ENCODE measurements at places on chromosomes 3 and 15.
A peak's percentile ranks its signal among the peaks of the same experiment; 100 is the strongest.

DNA sequence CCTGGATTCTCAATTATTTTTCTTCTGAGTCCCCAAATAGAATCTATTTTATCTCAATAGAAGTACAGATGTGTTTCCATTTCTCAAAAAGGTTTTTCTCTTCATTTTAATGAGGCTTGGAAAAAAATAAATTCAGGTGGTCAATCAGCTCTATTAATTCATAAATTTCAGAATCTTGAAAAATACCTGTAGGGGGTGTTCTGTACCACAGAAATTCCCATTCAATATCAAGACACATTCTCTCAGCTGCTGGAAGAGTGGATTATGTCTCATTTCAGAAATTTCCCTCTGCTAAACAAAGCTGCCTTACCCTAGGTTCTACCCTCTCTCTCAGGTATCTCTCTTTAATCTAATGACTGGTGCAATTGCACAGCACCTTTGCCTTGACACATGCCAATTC is 1121.2 kb downstream of the SI start:
- no peak for DNase-seq

DNA sequence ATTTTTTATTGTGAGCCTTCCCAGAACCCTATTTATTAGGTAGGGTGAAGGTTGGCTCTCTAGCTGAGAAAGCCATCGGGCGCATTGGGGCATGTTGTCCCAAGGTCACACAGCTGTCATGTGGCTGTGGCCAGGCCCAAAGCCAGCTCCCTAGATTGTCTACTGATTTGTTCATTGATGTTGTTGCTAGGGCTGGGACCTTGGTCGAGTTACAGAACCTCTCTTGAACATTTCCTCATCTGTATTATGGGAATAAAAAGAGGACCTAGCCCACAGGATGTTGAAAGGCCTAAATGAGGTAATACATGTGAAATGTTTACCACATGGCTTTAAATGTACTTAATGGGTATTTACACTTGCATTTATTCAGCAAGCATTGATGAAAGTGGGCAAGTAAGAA is 252.5 kb downstream of the SUCLG2 start:
- DNase-seq = no peak

GRCh38 chr15:80744826-80745225 is 34.3 kb upstream of the CEMIP start:
- peak; percentile 64 for DNase-seq

GRCh38 chr3:179450901-179451264 is 387 bp downstream of the GNB4 start:
- no peak for DNase-seq

DNA sequence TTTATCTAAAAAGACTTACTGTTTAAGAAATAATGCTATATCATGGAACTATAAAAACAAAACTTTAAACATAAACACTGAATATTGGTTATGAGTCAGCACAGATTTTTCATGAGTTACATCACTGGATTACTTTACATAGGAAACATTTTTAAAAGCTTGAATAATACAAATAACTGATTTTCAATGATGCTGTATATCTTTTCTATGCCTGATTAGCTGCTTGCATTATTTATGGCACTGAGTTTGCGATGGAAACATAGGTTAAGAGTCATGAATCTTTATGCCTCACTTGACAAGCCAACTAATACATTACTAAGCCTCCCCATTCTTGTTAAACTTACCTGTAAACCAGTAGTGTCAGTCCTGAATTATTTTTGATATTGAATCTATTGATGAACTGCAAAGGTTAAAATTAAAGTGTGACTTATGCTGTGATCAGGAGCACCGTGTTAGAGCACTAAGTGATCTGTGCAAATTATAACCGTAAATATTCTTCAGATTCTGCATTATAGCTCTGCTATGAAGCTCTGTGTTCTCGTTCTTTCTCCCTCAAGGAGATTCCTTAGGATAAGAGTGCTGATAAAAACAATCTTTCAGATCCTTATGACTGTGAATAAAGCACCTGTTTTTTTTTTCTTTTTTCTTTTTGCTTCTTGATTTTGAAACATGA is 437.3 kb upstream of the BCHE start:
- no peak for DNase-seq

- peak; percentile 49 for DNase-seq
These were observed 50.6 kb upstream of the AKAP13 start for GRCh38 chr15:85329561-85330422.

DNA sequence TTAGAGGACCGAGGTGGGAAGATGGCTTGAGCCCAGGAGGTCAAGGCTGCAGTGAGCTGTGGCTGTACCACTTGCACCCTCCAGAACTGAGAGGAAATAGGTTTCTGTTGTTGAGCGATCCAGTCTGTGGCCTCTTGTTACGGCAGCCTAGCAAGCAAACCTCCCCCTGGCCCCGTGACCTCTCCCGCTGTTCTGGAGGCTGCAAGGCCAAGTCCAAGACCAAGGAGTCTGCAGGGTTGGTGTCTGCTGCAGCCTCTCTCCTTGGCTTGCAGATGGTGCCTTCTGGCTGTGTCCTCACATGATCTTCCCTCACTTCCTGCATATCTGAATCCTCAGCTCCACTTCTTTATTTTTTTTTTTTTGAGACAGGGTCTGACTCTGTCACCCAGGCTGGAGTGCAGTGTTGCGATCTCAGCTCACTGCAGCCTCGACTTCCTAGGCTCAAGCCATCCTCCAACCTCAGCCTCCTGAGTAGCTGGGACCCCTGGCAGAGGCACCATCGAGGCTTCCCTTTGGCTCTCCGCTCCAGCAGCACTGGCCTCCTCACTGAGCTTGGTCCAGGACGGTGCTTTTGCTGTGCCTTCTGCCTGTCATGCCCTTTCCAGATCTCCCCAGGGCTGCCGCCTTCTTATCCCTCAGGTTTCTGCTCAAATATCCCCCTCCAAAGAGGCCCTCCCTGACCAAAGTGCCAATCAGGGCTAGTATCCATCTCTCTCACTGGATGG is 18.0 kb upstream of the PLXND1 start:
- DNase-seq = no peak

GRCh38 chr15:31081056-31081455 is 20.5 kb downstream of the TRPM1 start:
- no peak for DNase-seq

DNA sequence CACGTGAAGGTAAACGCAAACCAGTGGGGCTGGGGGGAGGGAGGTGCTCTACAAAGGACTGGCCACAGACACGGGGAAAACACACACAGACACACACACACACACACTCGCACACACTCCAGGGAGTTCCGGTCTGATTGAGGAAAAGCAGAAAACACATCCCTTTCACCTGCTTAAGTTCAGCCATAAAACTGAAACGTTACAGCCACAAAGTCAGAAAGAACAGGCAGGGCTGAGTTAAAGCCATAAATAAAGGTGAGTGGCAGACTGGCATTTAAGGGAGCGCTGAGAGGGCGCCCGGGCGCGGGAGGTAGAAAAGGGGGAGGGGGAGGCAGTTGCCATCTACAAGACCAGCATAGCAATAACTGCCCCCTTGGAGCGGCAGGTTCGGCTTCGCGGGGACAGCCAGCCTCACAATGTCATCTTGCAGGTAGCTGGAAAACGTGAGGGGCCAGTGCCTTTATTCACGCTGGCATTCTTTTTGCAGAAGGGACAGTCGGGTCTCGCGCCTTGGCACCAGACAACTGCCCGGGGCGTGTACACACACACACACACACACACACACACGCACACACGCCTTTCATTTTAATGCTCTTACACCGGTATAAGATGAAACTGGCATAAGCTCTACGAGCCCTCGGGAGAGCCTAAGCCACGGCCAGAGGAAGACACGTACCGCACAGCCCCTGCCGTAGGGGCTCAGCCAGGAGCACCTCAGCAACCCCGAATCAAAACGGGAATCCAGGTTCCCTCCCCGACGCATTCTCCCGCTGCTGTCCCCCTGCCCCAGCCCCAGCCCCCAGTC is 866 bp downstream of the TNIK start:
- no peak for DNase-seq

DNA sequence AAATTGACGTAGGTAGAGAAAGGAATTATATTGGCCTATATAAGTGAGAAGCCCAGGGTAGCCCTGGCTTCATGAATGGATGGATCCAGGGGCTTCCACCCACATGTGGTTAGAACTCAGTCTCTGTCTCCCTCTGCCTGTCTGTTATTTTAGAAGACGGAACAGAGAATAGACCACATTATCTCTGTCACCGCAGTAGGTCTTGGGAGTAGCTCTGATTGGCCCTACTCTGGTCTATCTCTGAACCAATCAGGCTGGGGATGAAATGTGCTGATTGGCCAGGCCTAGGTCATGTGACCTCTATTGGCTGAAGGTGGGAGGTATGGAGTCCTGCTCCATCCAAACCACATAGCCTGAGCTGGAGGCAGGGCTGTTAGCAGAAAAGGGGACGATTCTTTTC is 143.0 kb upstream of the PRR23C start:
- no peak for DNase-seq

DNA sequence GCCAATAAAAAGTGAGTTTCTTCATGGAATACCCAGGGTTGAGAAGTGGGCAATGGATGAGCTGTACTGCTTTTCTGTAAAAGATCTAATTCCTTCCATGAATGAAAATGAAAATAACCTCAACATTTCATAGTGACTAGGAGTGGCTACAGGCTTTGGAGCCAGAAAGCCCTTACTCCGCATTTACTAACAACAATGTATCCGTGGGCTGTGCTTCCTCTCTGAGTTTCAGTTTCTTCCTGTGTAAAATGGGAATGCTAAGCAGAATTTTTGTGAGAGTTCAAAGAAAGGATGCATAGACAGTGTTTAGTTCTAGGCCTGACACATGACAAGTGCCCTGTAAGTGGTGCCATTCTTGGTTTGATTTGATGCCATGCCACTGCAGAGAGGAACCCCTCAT is 47.5 kb upstream of the TM4SF1 start:
- no peak for DNase-seq

DNA sequence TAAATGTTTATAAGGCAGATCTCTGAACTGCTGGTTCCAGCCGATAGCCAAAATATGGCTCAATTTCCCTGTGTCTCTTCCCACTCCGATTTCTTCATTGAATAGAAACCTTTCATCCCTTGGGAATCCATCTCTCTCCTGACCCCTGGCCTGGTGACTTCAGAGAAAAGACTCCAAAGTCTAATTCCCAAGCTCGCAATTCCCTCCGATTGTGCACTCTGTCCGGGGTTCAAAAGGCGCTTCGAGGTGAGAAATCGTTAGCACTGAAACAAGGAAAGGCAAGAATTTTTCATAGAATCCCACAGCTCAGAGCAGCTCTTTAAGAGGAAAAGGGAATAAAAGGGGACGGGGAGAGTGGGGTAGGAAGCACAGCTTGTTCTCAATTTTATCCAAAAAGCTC is 18.4 kb upstream of the RAD18 start:
- DNase-seq = no peak

- DNase-seq = no peak
These were observed 44.4 kb downstream of the COL6A5 start for GRCh38 chr3:130389743-130390478.

DNA sequence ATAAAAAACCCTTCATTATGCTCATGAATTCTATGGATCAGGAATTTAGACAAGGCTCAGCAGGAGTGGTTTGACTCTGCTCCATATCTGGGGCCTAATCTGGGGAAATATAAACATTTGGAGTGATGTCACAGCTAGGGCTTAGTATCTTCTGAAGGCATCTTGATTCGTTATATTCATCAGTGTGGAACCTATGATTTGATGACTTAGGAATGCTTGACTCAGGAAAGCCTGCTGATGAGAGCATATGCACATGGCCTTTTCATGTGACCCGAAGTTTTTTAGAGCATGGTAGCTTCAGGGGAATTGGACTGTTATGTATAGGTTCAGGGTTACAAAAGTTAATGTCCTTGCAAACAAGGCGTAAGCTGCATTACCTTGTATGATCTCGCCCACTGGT is 184.9 kb upstream of the LRRC3B start:
- DNase-seq = no peak

DNA sequence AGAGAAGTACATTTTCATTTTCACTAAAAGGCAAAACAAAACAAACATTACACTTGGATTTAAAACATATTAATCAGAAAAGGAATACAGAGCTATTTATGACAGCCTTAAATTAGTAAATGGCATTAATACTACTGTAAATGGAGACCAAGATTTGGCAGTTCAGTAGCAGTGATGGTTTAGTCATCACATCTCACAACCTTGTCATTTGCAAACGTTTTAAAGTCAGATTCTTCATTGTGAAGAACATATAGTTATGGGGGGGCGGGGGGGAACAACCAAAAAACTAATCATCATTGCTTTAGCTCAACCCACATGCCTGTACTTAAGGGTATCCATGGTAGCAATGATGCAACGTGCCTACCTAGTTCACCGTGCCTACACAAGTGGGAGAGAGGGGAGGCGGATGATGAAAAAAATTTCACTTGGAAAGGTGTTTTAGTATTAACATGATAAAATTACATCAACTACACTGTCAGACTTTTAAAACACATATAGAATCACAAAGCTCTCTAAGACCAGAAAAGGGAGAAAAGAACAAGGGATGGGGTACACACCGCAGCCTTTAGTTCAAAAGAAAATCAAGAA is 40.1 kb downstream of the DLG1 start:
- DNase-seq = no peak

DNA sequence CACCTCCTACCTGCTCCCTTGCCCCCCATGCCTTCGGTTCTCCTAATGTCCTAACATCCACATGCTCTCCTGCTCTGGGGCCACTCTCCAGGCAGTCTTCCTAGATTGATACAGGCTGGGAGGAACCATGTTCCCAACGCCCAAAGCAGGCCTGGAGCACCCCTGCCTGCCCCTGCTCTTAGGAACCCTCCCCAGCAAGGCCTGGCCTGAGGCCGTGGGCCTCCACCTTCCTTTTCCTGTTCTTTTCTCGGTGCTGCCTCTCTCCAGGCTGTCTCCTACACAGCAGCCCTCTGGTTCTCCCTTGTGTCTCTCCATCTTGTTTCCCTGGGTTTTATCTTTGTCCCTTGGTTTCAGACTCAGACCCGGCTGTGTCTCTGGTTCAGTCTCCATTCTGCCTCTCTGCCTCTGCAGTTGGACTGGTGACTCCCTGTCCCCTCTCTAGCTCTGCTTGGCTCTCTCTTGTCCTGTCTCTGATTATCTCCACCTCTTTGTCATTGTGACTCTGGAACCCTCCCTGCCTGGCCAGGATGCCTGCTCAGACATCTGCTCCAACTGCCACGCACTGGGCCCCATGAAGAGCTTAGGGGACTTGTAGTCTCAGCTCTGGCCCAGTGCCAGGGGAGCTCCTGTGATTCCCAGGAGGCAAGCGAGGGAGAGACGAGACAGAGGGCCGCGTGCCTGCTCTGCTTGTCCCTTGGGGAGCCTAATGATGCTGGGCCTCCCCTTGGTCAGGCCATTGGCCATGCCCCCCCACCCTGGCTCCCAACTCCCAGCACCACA is 26.0 kb upstream of the RPL29 start:
- no peak for DNase-seq

DNA sequence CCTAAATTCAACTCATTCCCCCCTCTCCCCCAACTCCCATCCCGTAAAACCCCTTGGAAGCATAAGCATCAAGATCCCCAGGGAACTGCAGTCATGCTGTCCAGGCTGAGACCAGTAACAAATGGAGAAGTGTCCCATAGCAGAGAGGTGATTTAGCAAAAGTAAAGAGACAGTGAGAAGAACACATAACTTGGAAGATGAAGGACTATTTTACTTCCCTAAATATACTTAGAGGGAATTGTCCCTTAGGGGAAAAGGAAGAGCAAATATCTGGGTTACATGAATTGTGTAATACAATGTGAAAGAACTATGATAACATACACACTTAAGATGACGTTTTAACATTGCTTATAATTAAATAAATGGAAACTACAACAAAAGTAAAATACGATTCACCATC is 61.6 kb upstream of the LRRFIP2 start:
- DNase-seq = no peak

GRCh38 chr3:194875581-194876402 is 190.1 kb downstream of the FAM43A start:
- DNase-seq = no peak
